ENCODE measurements at places on chromosomes 6 and 20.

- DNase-seq = no peak
These were observed 20.7 kb upstream of the KCNB1 start for GRCh38 chr20:49503176-49503575.

DNA sequence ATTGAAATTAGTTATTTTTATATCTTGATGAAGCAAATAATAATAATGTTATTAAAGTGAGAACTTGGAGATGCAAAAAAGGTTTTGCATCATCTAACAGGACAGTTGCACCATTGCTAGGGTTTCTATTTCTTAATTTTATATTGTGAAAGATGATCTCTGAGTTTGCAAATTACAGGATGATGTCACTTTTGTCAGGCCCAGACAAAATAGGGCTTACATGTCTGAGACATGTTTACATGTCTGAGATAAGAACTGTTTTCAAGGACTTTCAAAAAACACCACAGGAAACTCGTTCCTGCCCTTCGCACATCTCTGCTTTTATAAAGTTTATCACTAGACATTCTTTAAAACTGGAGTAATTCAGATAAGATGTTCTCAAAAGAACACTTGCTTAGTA is 1075.8 kb upstream of the MANEA start:
- DNase-seq = no peak

GRCh38 chr6:119542037-119542436 is 192.5 kb upstream of the MAN1A1 start:
- no peak for DNase-seq

DNA sequence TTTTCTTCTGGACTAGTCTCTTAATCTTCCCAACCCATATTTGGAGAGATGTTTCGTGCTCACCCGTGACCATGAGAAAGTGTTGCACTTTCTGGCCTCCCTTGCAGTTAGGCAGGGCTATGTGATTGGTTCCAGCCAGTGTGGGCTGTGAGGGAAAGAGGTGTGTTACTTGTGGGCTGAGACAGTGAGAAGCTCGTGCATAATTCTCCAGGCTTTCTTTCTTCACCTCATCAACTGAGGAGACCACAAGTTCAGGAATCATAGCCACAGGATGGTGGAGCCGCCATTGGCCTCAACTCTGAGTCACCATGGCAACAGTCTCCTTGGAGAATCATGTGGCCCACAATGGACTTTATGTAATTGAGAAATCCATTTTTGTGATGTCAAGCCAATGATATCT is 57.5 kb upstream of the FUCA2 start:
- no peak for DNase-seq

DNA sequence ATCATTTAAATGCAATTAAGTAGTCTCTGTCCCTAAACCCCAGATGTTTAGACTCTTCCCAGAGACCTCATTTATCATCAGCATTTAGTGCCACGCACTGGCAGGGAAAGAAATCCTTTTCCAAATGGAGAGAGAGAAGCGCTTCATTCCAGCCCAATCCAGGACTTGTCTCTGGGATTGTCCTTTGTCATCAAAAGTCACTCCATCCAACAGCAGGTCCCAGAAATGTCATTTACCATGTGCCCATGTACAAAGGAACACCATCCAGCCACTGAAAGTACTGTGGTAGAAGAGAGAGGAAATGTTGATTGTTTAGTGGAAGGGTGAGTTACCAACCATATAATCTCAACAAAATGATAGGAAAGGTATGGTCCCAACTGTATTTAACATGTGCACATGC is 66.9 kb upstream of the SMIM28 start:
- DNase-seq = no peak

DNA sequence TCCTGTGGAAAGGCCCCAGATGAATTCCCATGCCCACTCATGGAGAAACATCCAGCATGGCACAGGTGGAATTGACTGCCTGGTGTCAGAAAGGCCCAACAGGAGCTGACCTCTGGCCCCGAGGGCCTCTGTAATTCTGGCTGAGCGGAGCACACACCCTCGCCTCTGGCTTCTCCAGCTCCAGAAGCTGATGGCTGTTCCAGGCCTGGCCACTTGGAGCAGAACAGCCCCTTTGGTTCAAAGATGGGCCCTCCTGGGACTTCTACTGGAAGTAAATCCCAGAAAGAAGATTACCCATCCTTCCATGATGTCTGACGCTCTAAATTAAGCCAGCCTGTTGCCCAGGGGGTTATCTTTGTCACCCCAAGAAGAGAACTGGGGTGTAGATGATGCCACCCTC is 275.1 kb upstream of the CDH4 start:
- DNase-seq = no peak

GRCh38 chr6:123551939-123552707 is 84.6 kb downstream of the TRDN start:
- no peak for DNase-seq

DNA sequence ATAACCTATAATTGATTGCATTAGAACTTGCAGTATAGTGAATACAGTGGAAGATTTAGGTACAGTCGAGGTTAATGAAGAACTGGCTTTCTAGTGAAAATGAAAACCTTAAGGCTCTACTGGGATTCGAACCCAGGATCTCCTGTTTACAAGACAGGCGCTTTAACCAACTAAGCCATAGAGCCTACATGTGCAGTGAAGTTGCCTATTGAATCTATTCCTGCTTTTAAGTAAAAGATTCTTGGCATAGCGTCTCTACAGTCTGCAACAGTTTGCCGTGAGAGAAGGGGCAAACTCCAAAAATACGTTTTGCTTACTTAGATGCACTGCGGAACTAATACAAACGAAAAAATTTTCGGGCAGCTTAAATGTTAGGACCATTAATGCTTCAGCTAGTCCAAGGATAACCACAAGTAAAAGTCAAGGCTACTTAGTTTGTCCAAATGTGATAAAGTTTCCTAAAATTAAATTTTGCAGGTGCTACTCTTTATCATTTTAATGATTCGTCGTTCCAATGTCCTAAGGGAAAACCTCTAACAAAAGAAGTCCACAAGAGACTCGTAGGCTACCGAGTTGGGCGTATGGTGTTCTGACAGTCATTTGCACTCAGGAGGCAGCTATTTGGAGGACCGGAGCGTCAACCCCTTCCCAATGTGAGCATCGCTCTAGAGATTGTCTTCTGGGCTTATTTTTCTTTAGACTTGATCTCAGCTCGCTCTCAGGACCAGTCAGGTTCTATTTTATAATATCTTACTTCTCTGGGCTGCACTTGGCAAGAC is 31.3 kb upstream of the ZSCAN23 start:
- DNase-seq = peak; percentile 15

DNA sequence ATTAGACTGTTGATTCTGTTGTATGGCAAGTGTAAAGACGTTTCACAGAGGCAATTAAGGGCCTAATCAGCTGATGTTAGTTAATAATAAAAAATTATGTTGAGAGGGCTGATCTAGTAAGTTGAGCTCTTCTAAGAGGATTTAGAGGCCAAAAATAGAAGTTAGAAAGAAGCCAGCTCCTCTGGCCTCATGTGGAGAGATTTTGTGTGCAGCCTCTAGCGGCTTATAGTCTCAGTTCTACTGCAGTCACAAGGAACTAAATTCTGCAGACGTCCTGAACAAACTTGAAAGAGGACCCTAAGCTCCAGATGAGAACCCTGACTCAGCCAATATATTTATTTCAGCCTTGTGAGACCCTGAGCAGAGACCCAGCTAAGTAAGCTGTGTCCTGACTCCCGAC is 498.6 kb downstream of the BTBD3 start:
- DNase-seq = no peak

GRCh38 chr6:332671-333070 is 40.4 kb downstream of the DUSP22 start:
- no peak for DNase-seq

GRCh38 chr6:121549736-121550135 is 114.3 kb downstream of the GJA1 start:
- DNase-seq = no peak

DNA sequence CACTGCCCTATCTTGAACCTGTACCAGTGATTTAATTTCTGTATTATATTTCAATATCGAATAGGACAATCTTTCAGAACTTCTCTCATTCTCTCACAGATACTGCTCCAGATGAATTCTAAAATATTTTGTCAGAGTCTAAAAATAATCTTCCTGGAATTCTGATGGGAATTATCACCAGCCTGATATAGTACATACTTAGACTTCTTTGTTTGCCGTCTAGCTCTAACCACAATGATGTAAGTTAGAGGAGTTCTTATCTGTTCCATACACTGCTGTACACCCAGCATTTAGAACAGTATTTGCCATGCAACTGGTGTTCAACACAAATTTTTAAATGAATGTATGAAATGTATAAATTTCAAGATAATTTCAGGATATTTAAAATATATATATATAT is 1.3 kb upstream of the HUS1B start:
- DNase-seq = no peak

- no peak for DNase-seq
These were observed 668.7 kb upstream of the SLC35B3 start for GRCh38 chr6:9103876-9104521.

- DNase-seq = no peak
These were observed 28.3 kb upstream of the RIPPLY2 start for GRCh38 chr6:83824831-83825230.

GRCh38 chr20:59182401-59183044 is 18.9 kb downstream of the ZNF831 start:
- DNase-seq = peak; percentile 90

DNA sequence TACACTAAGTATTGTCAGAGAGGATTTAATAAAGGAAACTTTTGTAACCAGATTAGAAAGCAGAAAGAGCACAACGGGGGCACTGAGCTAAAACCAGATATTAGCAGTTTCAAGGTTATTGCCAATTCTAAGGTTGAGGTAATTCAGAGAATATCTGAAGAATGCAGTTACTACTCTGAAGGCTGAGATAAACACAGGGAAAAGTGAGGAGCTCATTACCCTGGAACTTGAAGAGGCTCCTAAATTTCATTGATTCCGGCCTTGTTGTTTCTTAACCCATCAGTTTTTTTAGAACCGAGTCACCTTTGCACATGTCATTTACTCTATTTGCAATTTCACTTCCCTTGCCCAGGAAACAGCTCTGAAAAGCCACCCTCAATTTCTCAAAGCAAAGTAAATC is 72.4 kb upstream of the BTBD3 start:
- no peak for DNase-seq

DNA sequence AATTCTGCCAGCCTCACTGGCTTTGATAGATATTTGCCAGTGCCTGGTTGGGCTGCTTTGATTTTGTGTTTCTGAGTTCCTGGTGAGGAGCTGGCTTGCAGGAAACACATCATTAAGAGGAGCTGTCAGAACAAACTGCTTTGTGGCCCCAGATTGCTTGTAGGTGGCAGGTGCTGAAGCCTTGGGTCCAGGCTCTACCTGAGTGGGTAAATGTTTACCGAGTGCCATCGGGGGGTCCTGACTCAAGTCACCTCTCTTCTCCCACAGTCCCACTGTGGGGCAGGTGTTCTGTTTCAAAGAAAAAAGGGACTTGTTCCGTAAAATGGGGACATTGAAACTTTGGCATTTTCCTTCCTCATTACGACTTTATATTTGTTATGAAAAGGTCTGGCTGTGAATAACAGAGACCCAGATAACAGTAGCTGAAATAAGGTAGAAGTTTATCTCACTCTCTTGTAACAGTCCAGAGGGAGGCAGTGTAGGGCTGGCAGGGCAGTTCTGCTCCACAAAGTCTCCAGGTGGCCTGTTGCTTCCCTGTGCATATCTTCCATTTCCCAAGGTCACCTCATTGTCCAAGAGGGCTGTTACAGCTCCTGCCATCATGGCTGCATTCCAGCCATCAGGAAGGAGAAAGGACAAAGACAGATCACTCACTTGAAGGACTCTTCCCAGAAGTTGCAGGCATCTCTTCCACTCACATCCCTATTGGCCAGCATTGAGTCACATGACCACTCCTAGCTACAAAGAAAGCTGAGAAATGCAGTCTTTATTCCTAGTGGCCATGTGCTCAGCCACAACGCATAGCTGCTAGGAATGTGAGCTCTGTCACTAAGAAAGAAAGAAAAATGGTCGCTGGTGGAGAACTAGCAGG is 149.9 kb upstream of the KCNG1 start:
- DNase-seq = no peak

- no peak for DNase-seq
These were observed 16.0 kb downstream of the UQCC1 start for GRCh38 chr20:35395728-35396127.

DNA sequence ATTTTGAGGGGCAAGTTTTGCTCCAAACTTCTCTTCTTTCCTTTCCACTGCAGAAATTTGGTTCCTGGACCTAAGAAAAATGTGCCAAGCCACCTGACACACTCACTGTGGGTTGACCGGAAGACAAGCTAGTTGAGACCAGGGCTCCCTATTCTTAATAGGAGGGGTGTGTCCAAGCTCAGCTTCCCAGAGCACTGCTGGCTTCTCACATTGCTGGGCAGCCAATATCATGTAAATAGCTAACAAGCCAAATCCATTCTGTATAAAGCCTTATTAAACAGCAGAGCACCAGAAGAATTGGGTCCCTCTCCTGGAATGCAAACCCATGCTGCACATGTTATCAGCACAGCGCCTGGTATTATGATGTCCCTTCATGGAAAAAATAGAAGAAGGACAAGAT is 17.0 kb upstream of the SAMD3 start:
- no peak for DNase-seq

- no peak for DNase-seq
These were observed 78.7 kb downstream of the DLL1 start for GRCh38 chr6:170212051-170212756.

- no peak for DNase-seq
These were observed 151.8 kb downstream of the NRN1 start for GRCh38 chr6:5854899-5855298.

DNA sequence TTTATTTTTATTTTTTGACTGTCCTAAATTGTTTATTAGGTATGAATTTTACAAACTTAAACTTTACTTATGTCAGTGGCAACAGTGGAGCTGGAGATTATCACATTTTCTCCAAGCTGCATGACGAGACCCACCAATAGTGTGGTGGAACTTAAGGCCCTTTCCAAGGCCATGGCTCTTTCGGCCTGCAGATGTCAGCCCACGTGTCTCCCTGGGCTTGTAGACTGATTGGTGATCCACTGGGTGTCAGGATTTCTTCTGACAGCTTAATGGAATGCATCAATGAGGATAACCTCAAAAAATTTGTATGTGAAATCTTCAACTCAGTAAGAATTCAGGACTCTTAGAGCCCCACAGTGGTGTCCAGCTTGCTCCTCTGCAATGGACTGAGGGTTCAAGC is 32.3 kb upstream of the OVOL2 start:
- DNase-seq = no peak

- peak; percentile 74 for DNase-seq
These were observed 420 bp downstream of the SOX4 start for GRCh38 chr6:21593927-21594415.

Data from NCI-H526 treated with DMSO at 0.1 percent for 48 hours (cell line).